Stimulated activated CD8-positive, alpha-beta memory T cell treated with anti-CD3 and anti-CD28 coated beads, Interleukin-15, amount 100 ng/mL, for 4 hours (primary cell): ENCODE measurements at places on chromosomes 13 and 19.

- DNase-seq = no peak
Measured at GRCh38 chr19:51090471-51090870, 7.8 kb upstream of the KLK14 start.

DNA sequence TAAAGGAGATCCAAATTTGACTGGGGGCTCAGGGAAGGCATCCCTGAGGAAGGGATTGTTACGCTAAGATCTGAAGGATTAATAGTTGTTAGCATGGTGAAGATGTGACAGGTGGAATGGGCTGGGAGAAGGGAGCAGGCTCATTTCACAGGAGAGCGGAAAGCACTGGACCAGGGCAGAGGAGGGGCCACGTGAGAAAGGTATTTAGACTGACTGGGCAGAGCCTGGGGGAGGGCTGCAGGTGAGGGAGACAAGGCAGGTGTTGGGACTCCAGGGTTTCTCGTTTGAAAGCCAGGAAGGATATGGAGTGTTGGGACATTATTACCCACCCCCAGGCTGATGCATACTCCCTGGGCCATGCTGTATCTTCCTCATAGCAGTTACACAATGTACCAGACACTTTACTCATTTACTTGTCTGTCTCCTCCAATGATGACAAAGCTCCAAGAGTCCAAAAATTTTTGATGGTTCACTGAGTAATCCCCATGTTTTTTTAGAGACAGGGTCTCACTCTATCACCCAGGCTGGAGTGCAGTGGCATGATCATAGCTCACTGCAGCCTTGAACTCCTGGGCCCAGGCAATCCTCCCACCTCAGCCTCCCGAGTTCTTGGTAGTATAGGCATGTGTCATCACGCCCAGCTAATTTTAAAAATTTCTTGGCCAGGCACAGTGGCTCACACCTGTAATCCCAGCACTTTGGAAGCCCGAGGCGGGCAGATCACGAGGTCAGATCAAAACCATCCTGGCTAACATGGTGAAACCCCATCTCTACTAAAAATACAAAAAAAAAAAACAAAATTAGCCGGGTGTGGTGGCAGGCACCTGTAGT is 2.3 kb downstream of the TRAPPC6A start:
- no peak for DNase-seq

DNA sequence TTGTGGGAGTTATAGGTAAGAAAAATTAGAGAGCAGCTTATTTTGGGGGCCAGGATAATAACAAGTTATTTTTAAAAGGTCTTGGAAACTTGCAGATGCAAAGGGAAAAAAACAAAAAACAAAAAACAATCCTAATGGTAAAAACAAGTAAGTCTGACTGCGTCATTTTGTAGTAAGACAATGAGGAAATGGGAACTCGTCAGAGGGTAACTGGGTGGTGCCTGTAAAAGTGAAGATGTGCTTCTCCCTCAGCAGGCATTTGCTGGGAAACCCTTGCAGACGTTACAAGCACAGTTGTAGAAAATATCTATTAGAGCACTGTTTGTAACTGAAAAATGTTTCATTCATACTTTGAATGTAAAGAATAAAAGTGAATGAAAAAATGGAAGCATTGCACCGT is 2.2 kb upstream of the TNFSF13B start:
- DNase-seq = no peak

DNA sequence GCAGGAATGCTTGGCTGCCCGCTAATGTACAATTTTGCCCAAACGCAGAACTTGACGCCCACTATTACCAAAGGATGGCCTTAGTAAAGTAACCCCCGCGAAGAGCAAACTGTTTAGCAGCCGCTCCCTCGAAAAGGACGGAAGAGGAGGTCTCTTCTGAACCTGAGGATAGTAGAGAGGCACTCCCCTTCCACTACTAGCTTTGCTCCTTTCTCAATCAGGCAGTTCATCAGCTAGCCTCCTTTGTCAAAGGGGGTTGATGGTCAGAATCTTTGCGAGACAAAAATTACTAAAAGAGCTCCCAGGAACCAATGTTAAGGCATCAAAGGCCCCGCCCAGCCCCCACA is 534 bp downstream of the CAB39L start:
- no peak for DNase-seq

DNA sequence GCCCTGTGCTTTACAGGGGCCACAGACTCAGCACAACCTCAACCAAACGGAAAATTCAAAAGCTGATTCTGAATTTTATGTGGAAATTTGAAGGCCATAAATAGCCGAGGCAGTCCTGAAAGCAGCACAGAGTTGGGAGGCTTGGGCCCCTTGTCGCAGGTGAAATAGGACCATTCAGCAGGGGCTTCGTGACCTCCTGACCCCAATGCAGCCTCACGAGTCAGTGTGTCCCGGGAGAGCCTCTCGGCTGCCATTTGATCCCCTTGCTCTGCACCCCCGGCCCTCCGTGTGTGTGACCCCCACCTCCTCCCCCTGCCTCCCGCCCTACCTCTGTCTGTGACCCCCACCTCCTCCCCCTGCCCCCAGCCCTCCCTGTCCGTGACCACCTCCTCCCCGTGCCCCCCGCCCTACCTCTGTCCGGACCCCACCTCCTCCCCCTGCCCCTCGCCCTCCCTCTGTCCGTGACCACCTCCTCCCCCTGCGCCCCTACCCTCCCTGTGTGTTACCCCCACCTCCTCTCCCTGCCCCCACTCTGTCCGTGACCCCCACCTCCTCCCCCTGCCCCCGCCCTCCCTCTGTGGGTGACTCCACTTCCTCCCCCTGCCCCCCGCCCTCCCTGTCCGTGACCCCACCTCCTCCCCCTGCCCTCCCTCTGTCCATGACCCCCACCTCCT is 41.7 kb upstream of the TFDP1 start:
- DNase-seq = no peak

GRCh38 chr13:36192166-36192565 is 22.2 kb downstream of the SOHLH2 start:
- DNase-seq = no peak

DNA sequence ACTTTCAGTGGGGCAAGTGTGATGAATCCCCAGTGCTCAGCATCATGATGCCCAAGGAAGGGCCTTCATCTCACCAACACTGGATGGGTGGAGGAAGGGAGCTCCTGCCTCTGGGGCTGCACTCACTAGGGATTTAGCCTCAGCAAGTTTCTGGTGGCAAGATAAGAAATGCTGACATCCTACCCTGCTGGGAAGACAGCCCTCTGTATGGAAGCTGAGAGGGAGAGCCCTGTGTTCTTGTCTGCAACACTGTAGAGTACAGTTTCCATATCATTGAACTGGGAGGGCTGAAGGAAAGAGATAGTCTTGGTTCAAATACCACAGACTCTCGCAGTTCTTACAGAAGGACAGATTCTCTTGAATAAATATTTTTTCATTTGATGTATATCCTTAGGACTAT is 7.3 kb upstream of the ZNF460 start:
- DNase-seq = no peak

- DNase-seq = no peak
Measured at GRCh38 chr19:17893766-17894165, 22.0 kb downstream of the SLC5A5 start.

- DNase-seq = no peak
Measured at GRCh38 chr13:38440666-38441065, 91.0 kb downstream of the UFM1 start.

GRCh38 chr19:39128516-39129079 is 3.0 kb downstream of the PAK4 start:
- no peak for DNase-seq

DNA sequence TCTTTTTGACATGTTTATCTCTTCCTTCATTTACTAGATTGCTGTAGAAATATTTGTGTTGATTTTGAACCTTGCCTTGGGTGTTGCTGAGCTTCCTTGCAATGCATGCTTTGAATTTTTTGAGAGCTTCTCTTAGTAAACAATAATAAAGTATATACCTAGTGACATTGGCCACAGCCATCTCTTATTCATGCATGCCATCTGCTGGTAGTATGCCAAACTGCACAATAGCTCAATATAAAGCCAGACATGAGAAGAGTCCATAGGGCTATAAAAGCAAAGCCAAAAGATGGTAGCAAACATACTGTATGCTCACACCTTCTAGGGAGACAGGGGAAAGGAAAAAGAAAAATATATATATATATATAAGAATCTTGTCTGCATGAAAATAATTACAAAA is 18.9 kb upstream of the ZSCAN5A start:
- no peak for DNase-seq

- DNase-seq = no peak
Measured at GRCh38 chr13:59343993-59344822, 819.5 kb downstream of the DIAPH3 start.

DNA sequence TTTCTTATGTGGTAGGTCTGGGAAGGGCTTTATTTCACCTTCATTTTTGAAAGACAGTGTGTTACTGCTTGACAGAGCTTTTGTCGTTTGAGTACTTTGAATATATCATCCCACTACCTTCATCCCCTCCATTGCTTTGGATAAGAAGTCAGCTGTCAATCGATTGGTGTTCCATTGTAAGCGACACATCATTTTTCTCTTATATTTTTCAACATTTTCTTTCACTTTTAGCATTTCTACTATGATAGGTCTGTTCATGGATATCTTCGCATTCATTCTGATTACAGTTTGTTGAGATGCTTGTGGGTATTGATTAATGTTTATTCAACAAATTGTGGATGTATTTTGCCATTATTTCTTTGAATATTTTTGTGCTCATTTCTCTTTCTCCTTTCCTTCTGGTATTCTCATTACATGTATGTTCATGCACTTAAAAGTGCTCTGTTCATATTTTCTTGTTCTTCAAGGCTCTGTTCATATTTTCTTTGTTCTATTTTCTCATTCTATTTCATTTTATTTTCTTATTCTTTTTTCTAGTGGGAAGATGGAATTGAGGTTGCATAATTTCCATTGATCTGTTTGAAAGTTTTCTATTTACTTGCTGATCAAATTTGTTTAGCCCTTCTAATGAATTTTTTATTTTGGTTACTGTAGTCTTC is 29.2 kb downstream of the ZNF546 start:
- no peak for DNase-seq

DNA sequence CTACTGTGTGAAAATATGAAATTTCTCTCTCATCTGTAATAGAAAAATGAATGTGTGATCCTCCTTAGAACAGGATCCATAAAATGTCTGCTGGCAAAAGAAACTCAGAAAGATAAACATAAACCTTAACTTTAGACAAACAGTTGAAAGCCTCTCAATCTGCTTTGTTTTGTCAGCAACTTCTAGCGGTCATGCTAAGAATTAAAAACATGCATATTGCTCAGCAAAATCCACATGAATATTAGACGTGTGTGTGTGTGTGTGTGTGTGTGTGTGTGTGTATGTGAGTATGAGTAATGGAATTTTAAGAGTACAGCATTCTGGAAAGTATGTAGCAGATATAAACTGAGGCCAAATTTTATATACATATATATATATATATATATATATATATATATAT is 1779.2 kb upstream of the MIR17HG start:
- DNase-seq = no peak

DNA sequence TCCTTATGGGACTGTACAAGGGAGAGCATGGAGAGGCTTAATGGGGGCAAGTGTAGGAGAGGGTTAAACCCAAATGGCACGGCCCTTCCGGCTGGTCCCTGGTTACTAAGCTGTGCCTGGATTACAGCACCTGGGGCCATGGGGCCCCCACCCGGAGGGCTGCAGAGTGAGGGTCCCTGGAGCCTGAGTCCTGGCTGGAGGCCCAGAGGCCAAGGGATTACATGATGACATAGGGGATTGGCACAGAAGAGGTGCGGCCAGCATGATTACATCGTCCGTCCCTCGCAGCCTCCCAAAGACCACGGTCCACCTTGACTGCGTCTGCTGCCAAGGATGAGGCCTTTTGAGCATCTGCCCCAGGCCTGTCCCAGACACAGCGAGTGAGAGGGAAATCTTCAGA is 149.4 kb downstream of the URI1 start:
- DNase-seq = no peak

- no peak for DNase-seq
Measured at GRCh38 chr13:25727810-25728209, 324.0 kb downstream of the SHISA2 start.

GRCh38 chr19:43812688-43813087 is 10.4 kb upstream of the LYPD5 start:
- DNase-seq = no peak

GRCh38 chr13:24124789-24125476 is 35.6 kb upstream of the SPATA13 start:
- DNase-seq = no peak

DNA sequence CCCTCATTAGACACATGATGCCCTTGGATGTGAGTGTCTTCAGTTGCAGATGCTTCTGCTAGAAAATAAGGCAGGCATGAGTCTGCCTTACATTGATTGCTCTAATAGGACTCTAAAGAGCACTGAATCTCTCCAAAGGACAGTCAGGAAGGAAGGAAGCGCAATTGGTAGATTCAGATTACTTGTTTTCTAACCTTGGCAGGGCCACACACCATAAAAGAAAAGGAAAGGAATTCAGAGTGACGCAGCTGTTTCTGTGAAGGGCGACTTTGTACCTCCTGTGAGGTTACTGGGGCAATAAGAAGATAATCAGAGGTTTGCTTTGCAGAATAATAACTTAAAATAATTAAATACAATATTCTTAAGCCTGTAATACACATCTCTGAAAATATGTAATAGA is 48.0 kb downstream of the FRY start:
- DNase-seq = no peak

GRCh38 chr19:40245506-40246128 is 19.1 kb upstream of the CCNP start:
- no peak for DNase-seq

GRCh38 chr13:40452741-40453334 is 213.6 kb downstream of the FOXO1 start:
- no peak for DNase-seq

DNA sequence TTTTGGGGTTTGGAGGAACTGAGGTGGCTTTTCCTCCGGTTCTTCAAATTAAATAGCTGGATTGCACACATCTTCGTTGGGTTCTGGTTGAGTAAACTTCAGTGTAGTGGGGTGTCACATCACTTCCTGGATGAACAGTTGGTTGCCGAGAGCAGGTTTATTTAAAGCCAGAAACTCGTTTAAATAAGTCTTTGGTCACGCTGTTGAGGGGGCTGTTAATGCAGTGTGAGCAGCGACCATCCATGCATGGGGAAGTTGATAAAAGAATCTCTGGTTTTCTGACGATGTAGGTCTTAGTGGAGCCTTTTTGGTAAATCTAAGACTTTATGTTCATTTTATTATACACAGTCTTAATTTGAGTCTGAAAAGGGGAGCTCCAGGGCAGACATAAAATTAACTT is 351.2 kb upstream of the ARGLU1 start:
- DNase-seq = no peak
